ENCODE measurements at places on chromosomes 5 and 9.

DNA sequence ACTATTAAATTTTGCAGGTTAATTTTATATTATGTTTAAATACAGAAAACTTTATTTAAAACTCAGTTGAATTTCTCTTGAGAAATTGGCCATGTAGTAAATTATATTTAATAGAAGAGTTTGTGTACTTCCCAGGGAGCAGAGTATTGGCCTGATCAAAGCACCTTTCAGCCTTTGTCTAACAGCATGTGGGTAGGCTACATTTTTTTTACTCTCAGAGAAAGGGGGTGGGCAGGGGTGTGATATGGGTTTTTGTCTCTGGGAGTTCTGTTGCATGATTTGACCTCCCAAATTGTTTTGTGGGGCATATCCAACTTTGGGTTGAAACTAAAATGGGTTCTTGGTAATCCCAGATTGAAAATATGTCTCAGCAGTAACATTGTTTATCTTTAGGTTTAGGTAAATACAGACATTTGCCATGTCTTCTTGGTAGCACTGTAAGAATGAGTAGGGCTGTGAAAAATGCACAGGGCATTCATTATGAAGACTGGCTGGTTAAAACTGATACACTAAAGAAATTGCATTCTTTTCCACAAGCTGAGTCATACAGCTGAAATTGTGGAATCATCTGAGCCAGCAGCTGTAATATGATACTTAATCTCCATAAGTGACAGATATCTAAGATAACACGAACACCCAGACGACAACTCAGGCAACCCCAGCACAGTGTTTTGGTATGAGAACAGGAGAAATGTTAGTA lies 75.4 kb upstream of the CDKN2B start:
- DNase-seq = no peak

- DNase-seq = no peak
Measured at GRCh38 chr5:96079075-96079474, 117.4 kb upstream of the ELL2 start.

DNA sequence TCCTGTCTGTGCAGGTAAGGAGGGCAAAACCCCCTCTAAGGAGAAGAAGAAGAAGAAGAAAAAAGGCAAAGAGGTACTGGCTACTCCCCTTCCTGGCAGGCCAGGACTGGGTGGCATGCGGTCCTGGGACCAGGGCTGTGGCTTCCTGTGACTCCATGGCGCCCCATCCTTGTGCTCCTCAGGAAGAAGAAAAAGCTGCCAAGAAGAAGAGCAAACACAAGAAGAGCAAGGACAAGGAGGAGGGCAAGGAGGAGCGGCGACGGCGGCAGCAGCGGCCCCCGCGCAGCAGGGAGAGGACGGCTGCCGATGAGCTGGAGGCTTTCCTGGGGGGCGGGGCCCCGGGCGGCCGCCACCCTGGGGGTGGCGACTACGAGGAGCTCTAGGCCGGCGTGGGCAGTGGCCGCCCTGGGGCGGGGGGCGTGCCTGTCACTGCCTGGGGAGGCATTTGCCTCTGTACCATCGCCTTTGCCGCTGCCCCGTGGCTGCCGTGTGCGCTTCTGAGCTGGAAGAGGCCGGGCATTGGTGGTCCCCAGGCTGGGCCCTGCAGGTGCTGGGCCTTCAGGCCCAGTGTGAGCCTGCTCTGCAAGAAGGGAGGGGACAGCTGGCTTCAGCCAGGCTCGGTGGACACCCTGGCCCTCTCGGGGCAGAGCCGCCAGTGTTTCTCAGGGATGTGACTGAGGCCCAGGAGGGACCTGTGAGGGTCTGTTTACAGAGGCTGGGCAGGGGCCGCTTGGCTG lies 2.0 kb upstream of the AJM1 start:
- no peak for DNase-seq

DNA sequence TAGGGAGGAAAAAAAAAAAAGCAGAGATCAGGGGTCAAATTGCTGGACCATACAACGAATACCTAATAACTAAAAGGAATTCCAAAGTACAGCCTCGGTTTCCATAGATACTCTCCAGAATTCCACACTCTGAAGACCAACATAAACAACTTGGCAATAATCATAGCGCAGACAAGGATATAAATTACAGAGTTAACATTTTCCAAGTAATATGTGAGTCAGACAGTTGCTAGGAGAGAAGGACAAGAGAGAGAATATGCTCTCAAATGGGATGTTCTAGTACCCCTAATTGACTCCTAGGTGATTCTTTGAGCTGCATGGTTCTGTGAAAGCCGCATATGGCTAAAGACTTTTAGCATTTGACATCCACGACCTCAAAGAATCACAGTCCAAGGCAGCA lies 165.2 kb downstream of the FRMD3 start:
- DNase-seq = no peak

- DNase-seq = no peak
Measured at GRCh38 chr9:33304362-33304761, 14.0 kb downstream of the NFX1 start.

DNA sequence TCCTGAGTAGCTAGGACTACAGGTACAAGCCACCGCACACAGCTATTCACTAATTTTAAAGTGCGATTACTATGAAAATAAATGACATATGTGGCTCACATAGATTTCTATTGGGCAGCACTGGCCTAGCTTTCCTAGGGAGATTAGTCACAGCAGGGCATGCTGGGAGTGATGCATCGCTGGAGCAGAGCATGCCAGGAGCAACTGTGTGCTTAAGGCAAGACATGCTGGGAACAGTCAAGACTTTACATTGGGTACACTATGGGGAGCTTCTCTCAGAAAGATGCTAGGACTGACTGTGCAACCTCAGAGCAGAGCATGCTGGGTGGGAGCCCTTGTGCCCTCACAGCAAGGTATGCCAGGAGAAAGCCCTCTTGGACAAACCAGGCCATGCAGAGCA lies 9.3 kb downstream of the ST6GALNAC6 start:
- no peak for DNase-seq

GRCh38 chr9:115694991-115695390 lies 458.6 kb upstream of the PAPPA start:
- no peak for DNase-seq

DNA sequence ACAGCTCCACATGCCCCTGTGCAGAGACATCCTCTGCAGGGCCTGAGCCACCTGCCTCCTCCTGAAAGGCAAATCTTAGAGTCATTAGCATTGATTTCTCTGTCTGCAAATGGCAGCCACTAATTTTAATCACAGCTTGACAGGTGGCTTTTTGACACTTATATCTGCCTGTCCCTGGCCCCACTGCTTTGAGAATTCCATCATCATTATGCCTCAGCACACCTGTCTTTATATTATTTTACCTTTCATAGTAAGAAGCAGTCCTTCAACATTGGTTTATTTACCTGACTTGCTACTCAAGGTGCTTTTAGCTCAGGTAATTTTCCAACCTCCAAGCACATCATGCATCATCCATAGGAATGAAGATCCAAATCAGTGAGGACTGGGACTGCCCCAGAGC lies 451.3 kb downstream of the MTRR start:
- no peak for DNase-seq

GRCh38 chr5:153863951-153864350 lies 174.8 kb downstream of the FAM114A2 start:
- no peak for DNase-seq

- no peak for DNase-seq
Measured at GRCh38 chr5:74927336-74927735, 61.1 kb upstream of the FAM169A start.

DNA sequence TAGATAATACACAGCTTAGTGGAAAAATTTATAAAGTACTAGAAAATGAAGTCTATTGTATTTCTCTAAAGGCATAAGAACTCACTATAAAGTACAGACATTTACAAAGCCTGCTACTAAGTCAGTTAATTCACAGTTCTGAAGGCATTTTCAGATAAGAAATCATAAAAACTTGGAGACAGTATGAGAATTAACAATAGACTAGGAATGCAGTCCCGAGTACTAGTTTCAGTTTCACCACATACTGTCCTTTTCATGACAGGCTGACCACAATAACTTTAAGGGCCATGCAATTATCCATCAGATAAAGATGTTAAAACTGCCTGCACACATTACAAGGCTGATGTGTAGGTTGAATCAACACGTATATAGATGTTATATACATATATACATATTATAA lies 362.6 kb upstream of the SMC2 start:
- no peak for DNase-seq

DNA sequence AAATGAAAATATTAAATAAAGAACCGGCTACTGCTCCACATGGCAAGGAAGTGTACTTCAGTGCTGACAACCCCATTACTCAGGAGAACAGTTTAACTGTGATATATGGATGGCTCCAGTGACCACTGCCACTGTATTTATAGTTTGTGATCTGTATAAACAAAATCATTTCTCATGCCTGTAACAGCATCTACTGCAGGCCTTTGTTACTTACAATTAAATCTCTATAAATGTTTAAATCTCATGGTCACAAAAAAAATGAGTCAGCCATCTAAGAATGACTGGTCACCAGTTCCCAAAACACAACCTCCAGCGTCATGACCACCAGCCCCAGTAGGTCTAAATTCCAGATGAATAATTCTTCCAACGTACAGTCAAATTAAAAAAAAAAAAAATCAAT lies 24.6 kb downstream of the SERINC5 start:
- DNase-seq = no peak

- no peak for DNase-seq
Measured at GRCh38 chr9:136526625-136527066, 19.2 kb downstream of the NOTCH1 start.

GRCh38 chr5:93583439-93583767 lies 381 bp downstream of the NR2F1 start:
- no peak for DNase-seq

- no peak for DNase-seq
Measured at GRCh38 chr5:153147891-153148623, 342.4 kb upstream of the GRIA1 start.

DNA sequence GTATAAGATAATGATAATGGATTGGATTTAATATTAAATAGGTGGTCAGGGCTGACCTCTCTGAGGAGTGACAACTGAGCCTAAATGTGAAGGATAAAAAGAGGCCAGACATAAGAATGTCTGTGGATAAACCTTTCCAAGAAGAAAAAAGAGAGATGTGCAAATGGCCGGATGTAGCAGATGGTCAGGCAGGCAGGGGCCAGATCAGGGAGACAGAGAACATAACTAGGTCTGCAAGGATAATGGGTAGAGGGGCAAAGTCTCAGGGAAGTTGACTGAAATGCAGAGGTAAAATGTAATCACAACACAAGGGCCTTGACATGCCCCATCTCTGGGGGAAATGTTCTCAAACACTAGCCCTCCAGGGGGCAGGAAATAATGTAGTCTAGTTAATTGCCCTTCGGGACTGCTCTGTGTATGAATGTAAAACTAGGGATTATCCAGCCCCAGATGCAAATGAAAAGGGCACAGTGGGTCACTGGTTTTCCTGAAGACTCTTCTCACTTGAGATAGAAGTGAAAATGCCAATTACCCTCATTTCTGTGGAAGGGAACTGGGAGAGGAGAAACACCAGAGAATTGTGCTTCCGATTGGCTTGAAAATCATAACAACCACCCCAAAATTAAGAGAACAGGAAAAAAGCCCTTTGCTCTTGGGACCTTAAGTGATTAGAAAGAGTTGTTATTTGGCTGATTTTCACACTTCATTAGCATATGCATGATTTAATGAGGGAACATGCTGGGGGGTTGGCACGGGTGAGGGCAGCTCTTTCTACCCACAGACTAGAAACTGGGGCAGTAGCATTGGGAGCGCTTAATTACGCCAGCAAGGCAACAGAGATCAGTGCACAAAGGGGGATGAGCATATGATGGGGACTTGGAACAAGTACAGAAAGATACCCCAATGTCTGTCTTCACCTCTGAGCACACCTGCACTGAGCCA lies 88.6 kb downstream of the PPP2R2B start:
- no peak for DNase-seq

DNA sequence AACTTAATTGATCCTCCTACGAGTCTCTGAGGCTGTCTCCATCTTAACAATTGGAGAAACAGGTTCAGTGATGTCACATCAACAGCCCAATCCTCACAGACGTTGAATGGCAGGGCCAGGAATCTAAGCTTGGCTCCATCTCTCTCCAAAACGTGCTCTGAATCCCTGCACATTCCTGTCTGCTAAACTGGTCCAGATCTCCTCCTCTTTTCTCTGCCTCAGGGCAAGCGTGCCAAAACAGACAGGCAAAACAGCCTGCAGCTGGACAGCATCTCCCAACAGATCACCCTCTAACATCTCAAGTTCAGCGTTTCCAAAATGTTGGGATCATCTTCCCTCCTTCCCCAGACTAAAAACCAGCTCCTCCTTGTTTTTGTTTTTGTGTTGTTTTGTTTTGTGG lies 6.6 kb downstream of the FBP1 start:
- DNase-seq = no peak

- DNase-seq = no peak
Measured at GRCh38 chr5:112312295-112313275, 106.5 kb downstream of the EPB41L4A start.

DNA sequence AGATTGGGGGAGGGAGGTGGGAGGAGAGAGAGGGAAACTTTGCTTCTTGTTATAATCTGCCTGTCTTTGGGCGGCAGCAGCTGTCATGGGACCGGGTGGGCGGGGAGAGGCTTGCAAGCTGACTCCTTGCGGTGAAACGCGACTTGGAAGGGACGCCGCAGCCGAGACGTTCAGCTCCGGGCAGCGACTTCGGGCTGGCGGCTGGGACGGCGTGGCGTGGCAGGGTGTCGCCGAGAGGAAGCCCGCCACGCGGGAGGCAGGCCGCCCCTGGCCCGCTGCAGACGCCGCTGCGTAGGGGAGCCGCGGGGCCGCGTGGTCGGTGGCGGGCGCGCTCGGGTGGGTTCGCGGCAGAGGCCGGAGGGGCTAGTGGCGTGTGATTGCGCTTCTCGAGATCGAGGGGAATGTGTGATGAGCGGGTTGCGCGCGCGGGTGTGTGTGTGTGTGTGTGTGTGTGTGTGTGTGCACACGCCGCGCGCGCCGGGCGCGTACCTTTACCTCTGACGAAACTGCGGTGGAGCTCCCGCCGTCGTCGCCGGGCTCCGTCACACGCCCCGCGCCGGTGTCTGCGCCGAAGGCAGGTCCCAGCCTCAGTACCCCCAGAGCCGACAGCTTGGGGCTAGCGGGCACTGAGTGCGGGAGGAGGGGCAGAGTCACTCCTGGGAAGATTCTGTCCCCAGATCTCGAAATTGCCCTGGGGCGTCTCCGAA lies 1.7 kb downstream of the PPARGC1B start:
- peak; percentile 23 for DNase-seq

GRCh38 chr5:39716532-39717028 lies 291.8 kb upstream of the DAB2 start:
- peak; percentile 48 for DNase-seq

- no peak for DNase-seq
Measured at GRCh38 chr5:76622973-76623596, at the start of gene F2RL2. Gene F2RL2, minus strand, starts transcription at chr5:76623403. Its CDS starts 173 bp downstream, at chr5:76623230.

DNA sequence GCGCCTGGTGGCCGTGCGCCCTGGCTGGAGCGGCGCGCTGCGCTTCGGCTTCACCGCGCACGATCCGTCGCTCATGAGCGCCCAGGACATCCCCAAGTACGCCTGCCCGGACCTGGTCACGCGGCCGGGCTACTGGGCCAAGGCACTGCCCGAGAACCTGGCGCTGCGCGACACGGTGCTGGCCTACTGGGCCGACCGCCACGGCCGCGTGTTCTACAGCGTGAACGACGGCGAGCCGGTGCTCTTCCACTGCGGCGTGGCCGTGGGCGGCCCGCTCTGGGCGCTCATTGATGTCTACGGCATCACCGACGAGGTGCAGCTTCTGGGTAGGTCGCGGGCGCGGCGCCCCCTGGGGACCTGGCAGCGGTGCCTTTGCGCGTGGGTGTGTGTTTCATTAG lies 28.9 kb downstream of the NEURL1B start:
- DNase-seq = no peak

All from natural killer cell (primary cell).